Cardiac muscle cell (in vitro differentiated cells and primary cell): ENCODE measurements at places on chromosomes 6 and 20. TPM values are rescaled to one million over a fixed set of nuclear protein-coding genes. Genes with fewer than 3 reads are reported as not detected.

Gene RAET1L
- total RNA-seq: not detected in 2 replicates

DNA sequence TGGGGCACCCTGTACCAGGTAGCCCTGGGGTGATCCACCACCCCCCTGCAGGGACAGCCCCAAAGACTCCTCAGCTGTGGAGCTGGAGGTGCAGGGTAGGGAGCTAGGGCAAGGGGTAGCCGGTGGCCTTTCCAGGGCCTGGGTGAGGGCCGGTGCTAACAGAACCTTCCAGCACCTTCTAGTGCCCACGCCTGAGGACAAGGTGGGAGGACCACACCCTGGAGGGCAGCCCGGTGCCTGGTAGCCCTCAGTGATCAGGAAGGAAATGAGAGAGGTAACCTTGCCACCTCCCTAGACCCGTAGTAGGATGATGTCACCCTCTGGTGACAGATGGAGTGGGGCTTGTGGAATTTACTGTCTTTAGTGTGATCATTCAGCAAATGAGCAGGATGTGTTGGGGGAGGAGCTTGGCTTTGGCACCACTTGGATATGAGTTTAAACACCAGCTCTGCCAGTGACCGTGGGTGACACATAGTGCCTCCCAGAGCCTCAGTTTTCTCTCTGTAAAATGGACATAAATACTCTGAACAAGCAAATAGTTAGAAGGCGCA, 187.7 kb downstream of the NFATC2 start:
- H3K27me3 ChIP-seq: no peaks in the 10 kb centered on the region
- H3K4me3 ChIP-seq: no peak overlapping the region
- H3K27ac ChIP-seq: no peak overlapping the region
- no peaks in the 10 kb centered on the region for H3K36me3 ChIP-seq
- no peak for DNase-seq

Gene RRP36
- 67.3 and 108 TPM in 2 replicates for total RNA-seq

Gene MUC21
- total RNA-seq: not detected in 2 replicates

GRCh38 chr6:158279615-158280014, 32.6 kb upstream of the TULP4 start:
- H3K36me3 ChIP-seq: no peaks in the 10 kb centered on the region
- no peak overlapping the region for H3K27ac ChIP-seq
- H3K4me1 ChIP-seq: peaks cover 11% of the 10 kb centered on the region
- H3K4me3 ChIP-seq: no peak overlapping the region

- H3K27ac ChIP-seq: no peak overlapping the region
- H3K27me3 ChIP-seq: no peaks in the 10 kb centered on the region
- no peak overlapping the region for H3K4me3 ChIP-seq
Observed at GRCh38 chr6:136378888-136379287, 89.2 kb upstream of the BCLAF1 start.

Gene SIGLEC1
- total RNA-seq: not detected in 2 replicates

- peaks cover 5% of the 10 kb centered on the region for H3K4me1 ChIP-seq
- H3K27ac ChIP-seq: peak within 1 kb of the TSS; percentile 59
- peak; percentile 94 for DNase-seq
- H3K27me3 ChIP-seq: peaks cover 48% of the 10 kb centered on the region
- peak within 1 kb of the TSS; percentile 85 for H3K4me3 ChIP-seq
Observed at GRCh38 chr6:32838114-32838958, at the start of gene TAP2. TAP2 (minus strand) TSS chr6:32838739; CDS start chr6:32838233, 506 bp downstream.
